Glutamatergic neuron (in vitro differentiated cells): ENCODE measurements at places on chromosomes 2 and 18. TPM values are rescaled to one million over a fixed set of nuclear protein-coding genes. Genes with fewer than 3 reads are reported as not detected.

Gene LAMA3
- 2.1 TPM for total RNA-seq

Gene NAT8
- not detected for total RNA-seq

Gene IL1F10
- not detected for total RNA-seq

Gene RIF1
- 31.6 TPM for total RNA-seq

Gene TUBB8B
- not detected for total RNA-seq

Gene KLHL41
- total RNA-seq, result not detected

Gene RSAD2
- total RNA-seq, result not detected

Gene TBR1
- total RNA-seq, result not detected

Gene LCT
- total RNA-seq, result not detected

Gene KRTCAP3
- 4.2 TPM for total RNA-seq

Gene MOGAT1
- total RNA-seq, result not detected

Gene KYNU
- not detected for total RNA-seq
